ENCODE measurements at places on chromosomes 5 and 9.

GRCh38 chr5:7745882-7746610 lies 104.9 kb downstream of the CFAP90 start:
- peak; percentile 21 for DNase-seq

GRCh38 chr5:76715736-76716455 lies at the start of gene F2R:
F2R (plus strand) TSS chr5:76716126; CDS start chr5:76716308, 182 bp downstream.
- peak; percentile 43 for DNase-seq

- DNase-seq = no peak
Observed at GRCh38 chr9:969310-970150, 6.9 kb upstream of the DMRT3 start.

- DNase-seq = no peak
Observed at GRCh38 chr5:154862766-154863165, 4.3 kb downstream of the CNOT8 start.

DNA sequence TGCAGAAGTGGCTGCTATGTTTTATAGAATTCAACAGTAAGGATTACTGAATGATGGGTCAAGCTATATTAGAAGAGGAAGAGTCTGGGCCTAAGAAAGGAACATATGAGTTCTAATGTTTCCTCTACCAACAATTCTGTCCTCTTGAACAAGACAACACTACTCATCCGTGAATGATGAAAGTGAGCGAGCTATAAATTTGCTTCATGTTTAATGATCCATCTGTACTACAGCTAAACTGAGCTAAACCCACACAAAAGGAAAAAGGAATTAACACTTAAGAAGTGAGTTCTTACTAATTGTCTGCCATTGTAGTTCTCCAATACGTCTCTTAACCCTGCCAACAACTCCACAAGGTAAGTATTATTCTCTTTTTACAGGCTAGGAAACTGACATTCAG lies 204.4 kb downstream of the GLIS3 start:
- DNase-seq = no peak

GRCh38 chr5:17282283-17283120 lies 65.1 kb downstream of the BASP1 start:
- DNase-seq = no peak

DNA sequence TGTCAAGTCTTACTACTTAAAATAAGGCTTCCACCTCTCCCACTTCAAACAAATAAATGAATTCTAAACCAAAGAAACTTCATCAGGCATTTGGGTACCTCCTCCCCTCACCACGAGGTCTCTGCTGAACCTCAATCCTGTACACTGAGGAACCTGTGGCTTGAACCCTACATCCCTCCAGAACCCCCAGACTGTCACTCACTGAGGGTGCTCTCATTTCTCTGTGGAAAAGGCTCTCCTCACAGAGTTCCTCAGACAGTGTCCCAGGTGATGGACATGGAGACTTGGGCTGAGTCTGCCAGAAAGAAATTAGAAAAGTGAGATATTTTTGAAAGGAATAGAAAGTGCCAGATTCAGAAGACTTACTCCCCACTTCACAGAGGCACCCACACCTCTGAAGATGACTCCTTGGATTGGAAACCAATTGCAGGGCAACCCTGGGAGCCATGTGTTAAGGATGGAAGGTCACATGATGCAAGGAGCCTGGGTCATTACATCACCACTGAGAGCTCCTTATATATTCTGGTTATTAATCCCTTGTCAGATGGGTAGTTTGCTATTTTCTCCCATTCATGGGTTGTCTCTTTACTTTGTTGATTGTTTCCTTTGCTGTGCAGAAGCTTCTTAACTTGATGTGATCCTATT lies 19.8 kb downstream of the MLANA start:
- DNase-seq = peak; percentile 23

DNA sequence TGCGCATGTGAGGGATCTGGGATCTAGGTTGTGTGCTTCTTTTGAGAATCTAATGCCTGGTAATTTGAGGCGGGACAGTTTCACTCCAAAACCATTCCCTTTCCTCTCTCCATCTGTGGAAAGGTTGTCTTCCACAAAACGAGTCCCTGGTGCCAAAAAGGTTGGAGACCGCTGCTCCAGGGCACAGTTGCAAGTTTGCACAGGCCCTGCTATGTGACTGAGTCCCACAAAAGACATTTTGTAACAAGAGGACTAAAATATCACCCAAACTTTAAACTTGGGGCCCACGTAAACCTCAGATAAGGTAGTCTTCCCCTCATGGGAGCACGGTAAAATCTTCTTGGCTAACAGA lies 5.8 kb upstream of the ZNF367 start:
- DNase-seq = no peak
